ENCODE measurements at places on chromosomes 1 and 21.

DNA sequence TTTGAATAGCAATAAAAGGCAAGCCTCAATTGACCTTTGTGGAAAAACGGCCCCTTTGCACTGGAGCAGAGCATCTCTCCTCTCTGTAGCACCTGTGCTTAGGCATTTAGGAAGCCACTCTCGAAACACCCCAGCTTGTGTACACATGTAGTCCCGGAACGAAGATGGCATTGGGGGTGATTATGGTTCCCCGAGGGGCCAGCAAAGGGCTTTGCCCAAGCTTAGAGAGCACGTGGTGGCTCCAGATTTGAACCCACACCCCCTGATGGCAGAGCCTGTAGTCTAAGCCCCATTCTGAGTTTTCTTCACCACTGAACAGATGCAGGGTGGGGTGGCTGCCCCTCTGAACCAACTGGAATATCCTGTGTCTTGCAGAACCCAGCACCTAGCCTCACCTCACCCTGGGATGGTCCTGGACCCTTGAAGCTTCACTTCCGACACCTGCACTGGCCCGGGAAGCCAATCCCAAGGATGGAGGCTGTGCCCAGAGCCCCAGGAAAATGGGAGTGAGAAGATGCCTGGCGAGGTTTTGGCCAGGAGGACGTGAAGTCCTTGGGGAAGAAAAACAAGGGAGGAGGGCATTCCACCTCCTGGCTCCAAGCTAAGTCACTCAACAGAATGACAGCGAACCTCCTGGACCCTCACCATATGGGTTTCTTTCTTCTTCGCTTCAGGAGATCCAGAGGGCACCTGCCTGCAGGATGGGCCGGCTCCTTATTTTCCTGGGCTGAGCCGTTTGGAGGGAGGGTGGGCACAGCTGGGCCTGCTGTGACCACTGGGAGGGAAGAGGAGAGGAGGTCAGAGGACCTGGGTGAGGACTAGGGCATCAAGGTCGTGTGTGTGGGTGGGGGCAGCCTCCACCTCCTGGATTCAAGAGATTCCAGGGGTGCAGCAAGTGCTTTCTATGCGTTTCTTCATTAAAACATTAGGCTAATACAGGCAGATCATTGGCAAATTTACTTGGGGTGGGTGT, 37.7 kb downstream of the IGFN1 start:
- no peak for DNase-seq

- DNase-seq, result no peak
Observed at GRCh38 chr21:42237161-42237560, 18.2 kb downstream of the ABCG1 start.

DNA sequence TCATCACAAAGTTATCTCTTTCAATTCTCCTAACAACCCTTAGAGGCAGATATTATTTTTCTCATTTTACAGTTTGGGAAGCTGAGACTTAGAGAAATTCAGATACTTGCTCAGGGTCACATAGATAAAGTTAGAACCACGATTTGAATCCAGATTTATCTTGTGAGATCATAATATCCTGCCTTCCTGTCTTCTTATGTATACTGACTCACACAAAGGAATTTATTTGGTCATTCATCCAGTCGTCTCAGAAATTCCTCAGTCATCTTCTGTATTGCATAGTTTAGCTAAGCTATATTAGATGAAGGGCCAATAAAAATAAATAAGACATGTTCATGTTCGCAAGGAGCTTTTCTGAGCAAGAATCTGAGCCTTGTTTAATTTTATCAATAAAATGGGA, 35.8 kb upstream of the RUNX1 start:
- DNase-seq, result no peak

GRCh38 chr21:42568866-42569731, 55.4 kb downstream of the SLC37A1 start:
- no peak for DNase-seq

DNA sequence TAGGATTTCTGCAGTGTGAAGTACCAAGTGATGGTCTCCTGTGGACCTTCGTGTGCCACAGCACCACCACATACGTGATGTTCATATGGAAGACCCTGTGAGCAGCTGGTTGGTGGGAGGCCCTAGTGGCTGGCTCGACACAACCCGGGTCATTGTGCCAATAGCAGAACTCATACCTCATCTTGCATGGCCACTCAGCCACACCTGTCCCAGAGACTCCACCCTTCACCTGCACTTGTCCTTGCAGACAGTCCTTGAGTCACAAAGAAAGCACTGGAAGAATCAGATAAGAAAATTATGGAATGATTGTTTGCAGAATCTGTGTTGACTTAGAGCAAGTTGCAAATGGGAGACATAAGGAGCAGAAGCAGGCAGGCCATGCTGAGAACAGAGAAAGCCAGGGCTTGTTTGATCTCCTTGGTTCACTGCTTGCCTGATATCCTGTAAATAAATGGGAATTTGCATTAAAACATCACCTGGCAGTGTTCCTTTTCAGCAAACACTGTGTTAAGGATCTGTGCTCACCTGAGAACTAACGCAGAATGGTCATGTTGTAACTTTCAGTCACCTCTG, 307.7 kb downstream of the SIPA1L2 start:
- DNase-seq, result no peak

DNA sequence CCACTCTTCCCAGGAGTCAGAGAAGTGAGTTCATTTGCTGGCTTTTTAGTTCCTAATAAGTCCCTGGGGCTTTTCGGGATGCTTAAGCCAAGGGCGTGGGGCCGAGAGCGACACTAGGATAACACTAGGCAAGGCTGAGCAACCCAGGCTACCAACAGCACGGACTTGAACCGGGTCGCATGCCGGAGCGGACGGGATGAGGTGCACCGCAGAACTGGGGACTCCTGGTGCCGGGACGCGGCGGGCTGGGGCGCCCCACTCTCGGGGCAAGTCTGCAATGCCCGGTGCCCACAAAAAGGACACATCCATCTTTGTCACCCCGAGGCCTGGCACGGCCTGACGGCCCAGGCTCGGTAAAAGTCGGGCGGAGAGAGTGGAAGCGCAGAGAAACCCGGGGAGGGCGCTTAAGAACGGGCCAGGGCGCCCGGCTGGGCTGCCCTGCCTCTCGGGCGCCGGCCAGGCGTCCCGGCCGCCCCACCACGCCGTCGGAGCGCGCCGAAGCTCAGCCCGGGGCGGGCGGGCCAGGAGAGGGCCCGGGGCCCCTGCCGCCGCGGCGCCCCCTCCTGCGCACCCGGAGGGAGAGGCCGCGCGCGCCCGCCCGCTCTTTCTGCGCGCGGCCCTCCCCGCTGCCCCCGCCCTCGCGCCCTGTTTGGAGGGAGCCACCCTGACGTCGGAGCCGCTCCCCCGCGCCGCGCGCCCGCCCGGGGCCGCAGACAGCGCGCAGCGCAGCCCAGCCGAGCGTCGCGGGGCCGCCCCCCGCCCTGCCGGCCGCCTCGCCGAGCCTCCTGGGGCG, at the start of gene NBL1:
TSS of gene NBL1 (plus strand) at position 710 of the 793 bp plus-strand sequence. CDS start 10,720 bp downstream, outside the sequence.
- DNase-seq, result no peak

DNA sequence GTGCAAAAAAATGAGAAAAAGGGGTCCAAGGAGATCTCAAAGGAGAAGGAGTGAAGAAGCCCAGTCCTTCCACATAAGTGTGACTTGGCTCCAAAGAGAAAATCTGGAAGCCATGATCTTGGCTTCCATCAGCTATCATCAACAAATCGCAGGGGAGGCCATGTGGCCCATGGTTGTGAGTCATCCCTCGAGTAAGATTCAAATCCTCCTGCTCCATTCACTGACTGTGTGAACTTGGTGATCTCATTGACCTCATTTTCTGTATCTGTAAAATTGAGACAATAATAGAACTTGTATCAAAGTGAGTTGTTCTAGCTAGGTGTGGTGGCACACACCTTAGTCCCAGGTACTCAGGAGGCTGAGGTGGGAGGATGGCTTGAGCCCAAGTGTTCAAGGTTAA, 79.1 kb upstream of the OLIG2 start:
- DNase-seq, result no peak

DNA sequence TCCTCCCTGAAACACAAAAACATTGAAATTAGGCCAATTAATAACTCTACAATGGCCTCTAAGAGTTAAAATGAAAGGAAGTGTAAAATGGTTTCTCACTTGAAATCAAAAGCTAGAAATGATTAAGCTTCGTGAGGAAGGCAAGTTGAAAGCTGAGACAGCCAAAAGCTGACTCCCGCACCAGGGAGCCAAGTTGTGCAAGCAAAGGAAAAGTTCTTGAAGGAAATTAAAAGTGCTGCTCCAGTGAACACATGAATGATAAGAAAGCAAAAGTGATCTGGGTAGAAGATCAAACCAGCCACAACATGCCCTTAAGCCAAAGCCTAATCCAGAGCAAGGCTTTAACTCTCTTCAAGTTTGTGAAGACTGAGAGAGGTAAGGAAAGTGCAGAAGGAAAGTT, 22.8 kb downstream of the CYYR1 start:
- no peak for DNase-seq

- no peak for DNase-seq
Observed at GRCh38 chr1:51230501-51231078, 5.5 kb upstream of the RNF11 start.

DNA sequence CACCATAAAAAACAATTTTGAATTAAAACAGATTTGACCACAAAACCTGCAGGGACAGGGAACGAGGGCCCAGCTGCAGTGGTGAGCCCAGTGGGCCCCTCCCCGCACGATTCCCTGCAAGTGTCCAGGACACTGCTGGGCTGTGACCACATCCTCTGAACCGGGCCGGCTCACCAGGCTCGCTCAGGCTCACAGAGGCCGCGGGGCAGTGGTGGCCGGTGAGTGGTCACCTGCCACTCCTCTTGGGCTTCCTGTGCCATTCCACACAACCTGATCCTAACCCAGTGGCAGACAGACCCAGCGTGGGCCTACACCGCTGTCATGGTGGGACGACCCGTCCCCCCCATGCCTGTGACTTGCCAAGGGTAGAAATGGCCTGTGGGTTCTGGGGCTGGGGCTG, 36.5 kb upstream of the RIPK4 start:
- DNase-seq, result no peak

DNA sequence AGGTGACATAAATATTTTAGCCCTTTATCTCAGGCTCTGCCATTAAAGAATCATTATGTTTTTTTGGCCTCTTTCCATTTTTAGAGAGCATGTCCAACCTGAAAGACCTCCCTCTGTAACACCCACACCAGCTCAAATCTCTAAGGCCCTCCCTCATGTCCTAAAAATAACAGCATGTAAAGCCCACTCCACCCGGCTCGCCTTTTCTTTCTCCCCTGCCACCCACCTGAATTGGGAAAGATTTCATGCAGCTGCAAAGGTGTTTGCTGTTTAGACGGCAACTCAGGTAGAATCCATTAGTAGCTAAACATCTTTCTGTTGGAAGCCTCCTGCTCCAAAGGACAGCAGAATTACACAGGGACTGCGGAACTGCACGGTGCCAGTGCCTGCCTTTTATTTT, 79.9 kb downstream of the DMRTA2 start:
- no peak for DNase-seq

GRCh38 chr1:31648641-31649357, 4.1 kb upstream of the PEF1 start:
- DNase-seq, result no peak

GRCh38 chr1:54171016-54171415, 18.2 kb upstream of the CDCP2 start:
- no peak for DNase-seq

DNA sequence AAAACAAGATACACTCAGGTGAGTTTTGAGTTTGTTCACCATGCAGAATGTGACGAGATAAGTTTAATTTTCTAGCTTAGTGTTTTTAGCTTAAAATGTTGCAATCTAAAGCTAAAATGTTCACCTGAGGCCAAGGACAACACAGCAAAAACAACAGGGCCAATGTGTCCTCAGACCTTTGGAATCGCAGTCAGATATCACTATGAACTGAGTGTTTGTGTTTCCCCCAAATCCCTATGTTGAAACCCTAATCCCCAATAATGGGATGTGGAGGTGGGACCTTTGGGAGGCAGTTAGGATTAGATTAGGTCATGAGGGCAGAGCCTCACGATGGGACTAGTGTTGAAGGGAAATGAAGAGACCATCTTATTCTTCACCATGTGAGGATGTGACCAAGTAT, 144.4 kb downstream of the GABPA start:
- DNase-seq, result no peak

- DNase-seq, result no peak
Observed at GRCh38 chr1:206954459-206955342, 8.4 kb upstream of the PIGR start.

GRCh38 chr1:214300149-214300780, 19.3 kb downstream of the SMYD2 start:
- DNase-seq, result no peak

DNA sequence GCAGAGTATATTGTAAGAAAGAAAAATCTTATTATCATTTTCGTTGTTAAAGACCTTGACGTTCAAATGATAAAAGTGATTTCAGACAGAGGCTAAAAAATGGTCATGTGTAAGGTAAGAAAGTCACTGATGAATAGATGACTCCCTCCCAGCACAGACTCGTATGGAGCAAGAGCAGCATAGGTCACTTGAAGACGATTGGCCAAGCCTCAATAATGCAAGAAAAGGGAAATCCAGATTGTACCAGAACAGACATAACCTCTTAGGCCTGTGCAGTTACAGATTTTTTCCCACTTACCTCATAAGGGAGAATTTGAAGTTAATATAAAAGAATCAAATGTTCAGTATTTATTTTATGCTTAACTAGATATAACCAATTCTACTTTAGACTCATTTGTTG, 16.3 kb upstream of the OLFML2B start:
- no peak for DNase-seq

DNA sequence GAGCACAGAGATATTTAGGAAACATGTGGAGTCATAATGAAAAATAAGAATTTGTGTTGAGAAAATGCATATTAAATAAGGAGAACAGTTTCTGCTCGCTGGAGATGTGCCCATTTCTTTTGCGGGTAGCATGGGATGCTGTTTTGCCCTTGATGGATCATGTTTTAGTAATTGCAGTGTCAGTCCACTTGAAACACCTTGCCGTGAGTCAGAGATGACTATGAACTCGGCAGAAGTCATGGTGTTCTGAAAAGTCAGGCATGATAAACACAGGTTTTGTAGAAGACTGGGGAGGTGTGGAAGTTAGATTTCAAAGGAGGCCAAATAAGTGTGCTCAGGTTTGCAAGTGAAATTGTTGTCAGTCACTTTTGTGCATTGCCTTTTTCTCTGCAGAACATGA, 315.0 kb upstream of the LRRC7 start:
- DNase-seq, result no peak

GRCh38 chr1:89689234-89689633, 56.3 kb downstream of the LRRC8C start:
- no peak for DNase-seq

DNA sequence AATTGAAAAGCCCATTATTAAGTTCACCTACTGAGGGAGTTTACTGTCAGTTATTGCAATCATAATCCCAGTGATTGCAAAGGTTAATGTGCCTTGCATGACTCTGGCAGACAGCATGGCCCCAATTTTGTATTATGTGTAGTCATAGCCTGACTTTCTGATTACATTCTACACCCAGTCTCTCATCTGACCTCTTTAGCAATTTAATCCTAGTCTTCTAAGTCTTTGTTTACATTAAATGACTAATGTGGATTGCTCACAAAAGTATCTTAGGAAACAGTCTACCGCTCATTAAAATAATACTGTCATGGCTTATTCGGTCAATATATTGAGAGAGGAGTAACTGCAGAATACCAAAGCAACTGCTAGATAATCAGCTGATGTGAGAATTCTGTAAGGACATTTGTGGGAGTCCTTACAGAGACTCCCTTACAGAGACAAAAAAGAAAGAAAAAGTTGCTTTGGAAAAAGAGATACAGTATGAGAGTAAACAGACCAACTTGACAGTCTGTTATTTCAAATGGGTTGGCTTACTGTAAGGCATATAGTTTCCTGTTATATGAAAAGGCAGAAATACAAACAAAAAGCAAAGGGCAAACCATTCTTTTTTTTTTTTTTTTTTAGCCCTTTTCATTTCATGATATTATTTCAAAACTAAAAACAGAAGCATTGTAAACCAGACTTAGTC, 42.8 kb downstream of the SMG7 start:
- no peak for DNase-seq

GRCh38 chr1:53529555-53529954, 70.4 kb downstream of the DMRTB1 start:
- no peak for DNase-seq

All from liver (tissue), 10 donors.